ENCODE measurements at places on chromosomes 7 and 10.

DNA sequence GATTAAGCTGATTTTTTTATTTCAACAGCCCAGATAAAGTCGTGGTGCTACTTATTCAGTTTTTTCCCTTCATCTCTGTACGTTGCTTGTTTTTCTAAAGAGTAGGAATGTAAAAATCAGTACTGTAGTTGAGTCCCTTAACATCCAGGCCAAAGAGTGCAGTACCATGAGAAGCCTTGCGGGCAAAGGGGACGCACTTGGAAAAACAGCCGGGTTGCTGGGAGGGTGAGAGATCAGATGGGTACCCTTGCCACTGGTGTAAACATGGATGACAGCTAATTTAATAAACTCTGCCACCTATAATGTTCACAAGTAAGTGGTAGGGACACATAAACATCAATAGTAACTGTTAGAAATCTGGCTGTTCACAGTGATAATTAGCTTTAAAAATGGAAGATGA, 175.9 kb downstream of the POU6F2 start:
- no peak for DNase-seq

DNA sequence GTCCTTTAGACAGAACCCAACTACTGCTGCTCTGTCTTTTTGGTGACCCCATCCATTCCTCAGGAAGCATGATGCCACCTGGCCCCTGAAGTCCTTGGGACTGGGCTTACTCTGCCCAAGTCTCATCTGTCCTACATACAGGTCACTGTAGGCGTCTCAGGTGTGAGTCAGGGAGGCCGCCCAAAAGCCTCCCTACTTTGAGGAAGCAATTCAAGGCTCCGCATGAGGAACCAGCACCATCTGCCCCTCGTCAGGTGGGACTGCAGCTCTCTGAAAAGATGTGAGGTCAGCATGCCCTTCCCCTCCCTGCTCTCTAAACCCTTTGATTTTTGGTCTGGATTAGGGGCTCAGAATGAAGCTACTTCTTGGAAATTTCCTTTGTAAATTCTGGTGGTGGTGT, 354.8 kb downstream of the CXCL12 start:
- DNase-seq, result peak; percentile 9

GRCh38 chr7:73342645-73343044, 14.7 kb downstream of the FKBP6 start:
- DNase-seq, result peak; percentile 26

DNA sequence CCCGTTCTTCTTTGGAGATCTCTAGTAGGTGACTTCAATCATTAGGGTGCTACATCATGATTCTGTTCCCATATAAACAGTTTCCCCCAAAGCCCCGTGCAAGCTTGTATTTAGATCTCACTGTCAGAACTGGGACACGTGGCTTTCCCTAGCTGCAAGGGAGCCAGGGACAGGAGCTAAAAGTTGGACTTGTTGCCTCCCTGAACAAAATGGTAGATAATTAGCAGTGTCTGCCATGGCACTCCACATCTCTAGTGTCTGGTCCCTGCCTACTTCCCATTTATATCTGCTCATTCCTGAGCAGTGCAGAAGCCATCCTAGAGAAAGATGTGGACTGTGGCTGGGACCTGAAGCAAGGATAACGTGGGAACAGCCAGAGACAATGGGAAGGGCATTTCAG, 76.6 kb upstream of the FGFR2 start:
- DNase-seq, result no peak

DNA sequence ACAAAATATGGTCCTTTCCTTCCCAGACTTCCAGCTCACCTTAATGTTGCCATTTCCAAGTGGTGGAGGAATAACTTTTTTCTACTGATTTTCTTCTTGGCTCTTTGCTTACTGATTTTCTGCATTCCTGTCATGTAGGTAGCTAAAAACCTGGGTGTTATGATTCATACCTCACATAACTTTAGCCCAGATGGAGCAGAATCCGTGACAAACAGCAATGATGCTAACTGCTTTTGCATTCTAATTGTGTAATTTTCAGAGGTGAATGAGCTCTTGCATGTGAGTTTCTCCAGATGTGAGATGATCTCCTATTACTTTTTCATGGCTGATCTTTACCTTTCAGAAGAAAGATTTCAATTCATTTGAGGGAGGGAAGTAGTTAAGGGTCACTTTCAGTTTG, 43.4 kb downstream of the WDR11 start:
- DNase-seq, result no peak

GRCh38 chr7:55504093-55504859, 68.0 kb downstream of the VOPP1 start:
- DNase-seq, result no peak

DNA sequence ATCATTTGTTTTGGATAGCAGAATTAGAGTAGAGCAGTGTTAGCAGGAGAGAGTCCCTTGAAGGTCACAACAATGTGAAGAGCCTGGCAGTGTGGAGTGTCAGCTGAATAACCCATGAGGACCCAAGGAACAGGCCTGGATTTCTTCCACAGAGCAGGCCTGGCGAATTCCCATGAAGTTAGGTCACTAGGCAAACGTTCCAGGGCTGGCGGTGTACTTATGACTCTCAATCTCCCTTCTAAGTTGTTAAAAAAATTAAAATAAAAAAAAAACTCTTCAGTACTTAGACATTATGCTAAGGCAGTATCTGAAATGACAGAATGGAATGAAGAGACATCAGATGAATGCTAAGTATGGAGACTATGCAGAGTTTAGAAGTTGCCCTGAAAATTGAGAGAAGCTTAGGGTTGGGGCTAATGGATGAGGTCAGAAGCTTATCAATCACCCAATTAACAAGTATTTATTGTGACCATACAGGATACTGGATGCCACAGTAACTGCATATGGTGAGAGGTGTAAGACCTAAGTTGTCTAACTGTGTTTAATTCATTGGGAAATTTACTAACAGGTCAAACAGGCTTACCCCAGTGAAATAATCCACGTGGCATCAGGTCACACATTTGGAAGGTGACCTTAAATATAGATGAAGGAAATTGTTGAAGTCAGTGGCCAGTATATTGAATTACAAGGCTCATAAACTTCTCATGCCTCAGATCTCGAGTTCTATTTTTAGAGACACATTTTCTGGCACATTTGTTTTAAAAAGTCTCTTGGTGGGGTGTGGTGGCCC, 126.2 kb upstream of the NRP1 start:
- no peak for DNase-seq

GRCh38 chr10:47190802-47191450, 109.1 kb upstream of the GDF10 start:
- no peak for DNase-seq

DNA sequence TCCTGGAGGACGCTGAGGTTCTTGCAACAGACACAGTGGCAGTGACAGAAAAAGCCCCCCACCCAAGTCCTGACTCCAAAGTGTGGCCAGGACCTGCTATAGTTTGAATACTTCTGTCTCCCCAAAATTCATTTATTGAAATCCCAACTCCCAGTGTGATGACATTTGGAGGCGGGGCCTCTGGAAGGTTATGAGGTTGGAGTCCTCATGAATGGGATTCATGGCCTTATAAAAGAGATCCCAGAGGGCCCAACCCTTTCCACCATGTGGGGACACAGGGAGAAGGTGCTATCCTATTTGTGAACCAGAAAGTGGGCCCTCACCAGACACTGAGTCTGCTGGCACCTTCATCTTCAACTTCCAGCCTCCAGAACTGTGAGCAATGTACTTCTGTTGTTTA, 18.3 kb downstream of the ANXA11 start:
- DNase-seq, result no peak

GRCh38 chr7:147062897-147063296, 946.3 kb downstream of the CNTNAP2 start:
- no peak for DNase-seq

- no peak for DNase-seq
Observed at GRCh38 chr10:7162331-7162730, 248.5 kb downstream of the SFMBT2 start.

DNA sequence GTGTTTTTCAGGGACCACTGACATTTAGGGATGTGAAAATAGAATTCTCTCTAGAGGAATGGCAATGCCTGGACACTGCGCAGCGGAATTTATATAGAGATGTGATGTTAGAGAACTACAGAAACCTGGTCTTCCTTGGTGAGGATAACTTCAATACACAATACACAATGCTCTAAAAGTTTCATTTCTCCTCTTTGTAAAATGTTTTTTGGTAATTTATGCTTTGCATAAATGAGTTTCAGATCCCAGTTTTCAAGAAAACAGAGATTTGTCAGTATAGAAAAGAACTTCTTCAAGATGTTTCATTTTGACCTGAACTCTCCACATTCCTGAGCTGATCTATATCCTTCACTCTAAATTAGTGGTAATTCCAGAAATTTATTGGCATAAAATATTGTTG, 14.2 kb downstream of the ZNF92 start:
- DNase-seq, result no peak

- DNase-seq, result peak; percentile 47
Observed at GRCh38 chr10:92181575-92181974, 109.3 kb downstream of the CPEB3 start.

GRCh38 chr7:46811529-46811928, 770.4 kb downstream of the TNS3 start:
- DNase-seq, result no peak

DNA sequence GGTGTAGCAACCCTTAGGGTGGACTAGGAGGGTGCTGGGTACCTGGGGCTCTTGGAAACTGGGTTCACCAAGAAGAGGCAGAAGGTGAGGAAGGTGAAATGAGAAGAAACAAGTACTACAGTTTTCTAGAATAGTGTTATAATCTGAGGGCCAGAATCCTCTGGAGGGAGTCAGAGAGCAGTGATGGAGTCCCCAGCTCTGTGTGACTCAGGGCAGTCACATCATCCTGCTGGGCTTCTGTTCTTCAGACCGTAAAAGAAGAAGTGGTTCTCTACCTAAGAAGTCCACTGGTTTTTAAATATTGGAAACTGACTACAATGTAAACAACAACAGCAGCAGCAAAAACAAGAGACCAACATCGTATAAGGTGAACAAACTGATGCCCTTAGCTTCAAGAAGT, 197.3 kb downstream of the PRPF18 start:
- DNase-seq, result no peak

GRCh38 chr10:76177936-76178335, 746.5 kb downstream of the LRMDA start:
- DNase-seq, result no peak

DNA sequence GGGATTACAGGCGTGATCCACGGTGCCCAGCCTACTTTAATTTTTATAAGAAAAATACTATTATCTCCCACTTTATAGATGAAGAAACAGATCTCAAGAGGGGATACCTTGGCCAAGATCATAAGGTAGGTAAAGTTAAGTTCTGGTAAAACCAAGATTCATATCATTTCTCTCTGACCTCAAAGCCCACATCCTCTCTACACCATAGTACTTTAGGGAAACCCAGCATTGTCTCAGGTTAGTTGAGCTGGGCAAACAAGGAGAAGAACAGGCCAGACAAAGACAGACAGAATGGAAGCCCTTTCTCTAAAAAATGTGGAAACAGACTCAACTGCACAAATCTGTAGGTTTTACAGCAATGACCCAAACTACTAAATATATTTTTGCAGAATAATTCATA, 197.7 kb upstream of the FRMD4A start:
- DNase-seq, result no peak

DNA sequence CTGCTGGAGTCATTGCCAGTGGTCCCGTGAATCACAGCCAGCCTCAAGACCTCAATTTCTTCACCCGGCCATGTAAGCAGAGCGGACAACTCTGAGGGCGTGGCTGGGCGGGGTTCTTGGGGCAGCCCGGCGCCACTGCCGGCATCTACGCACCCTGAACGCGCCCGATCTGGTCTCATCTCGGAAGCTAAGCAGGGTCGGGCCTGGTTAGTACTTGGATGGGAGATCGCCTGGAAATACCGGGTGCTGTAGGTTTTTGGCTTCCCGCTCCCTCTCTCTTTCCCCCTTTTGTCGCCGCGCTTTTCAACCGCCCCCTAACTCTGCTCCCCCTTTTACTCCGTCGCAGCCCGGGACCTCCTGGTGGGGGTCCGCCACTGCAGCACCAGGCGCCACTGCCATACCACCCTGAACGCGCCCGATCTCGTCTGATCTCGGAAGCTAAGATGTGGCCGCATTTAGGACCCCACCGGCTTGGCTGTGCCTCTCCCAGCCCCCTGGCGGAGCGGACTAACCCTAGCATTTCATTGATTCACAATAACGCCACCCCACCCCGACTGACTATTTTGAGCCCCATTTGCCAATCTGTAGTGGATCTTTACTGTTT, 25.3 kb downstream of the GARIN1A start:
- DNase-seq, result no peak

- no peak for DNase-seq
Observed at GRCh38 chr7:157690833-157691585, 354.2 kb downstream of the DNAJB6 start.

DNA sequence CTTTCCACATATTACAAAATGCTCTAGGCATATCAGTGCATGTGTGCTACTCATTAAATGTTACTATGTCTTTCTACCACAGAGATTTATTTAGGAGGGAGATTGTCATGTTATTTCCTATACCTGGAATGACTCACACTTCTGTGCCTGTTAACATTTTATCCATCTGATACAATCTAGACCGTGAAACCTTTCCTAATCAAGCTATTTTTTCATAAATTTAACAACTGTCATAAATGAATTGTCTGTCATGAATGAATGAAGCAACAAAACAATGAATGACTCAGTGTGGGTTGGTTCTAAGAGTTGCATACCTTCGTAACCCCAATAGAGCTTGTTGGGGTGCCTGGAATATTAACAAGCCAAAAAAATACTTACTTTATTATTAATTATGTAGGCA, 554.3 kb downstream of the GRM8 start:
- no peak for DNase-seq

GRCh38 chr7:82018226-82018625, 248.4 kb upstream of the HGF start:
- no peak for DNase-seq
